Activated CD4-positive, alpha-beta T cell treated with anti-CD3 and anti-CD28 coated beads, Interleukin-10, Interleukin-2, amounts not matched to agents 100 ng/mL and 50 ng/mL, durations not matched to agents 16 hours and 8 hours (primary cell): ENCODE measurements at places on chromosomes 1 and 21.

DNA sequence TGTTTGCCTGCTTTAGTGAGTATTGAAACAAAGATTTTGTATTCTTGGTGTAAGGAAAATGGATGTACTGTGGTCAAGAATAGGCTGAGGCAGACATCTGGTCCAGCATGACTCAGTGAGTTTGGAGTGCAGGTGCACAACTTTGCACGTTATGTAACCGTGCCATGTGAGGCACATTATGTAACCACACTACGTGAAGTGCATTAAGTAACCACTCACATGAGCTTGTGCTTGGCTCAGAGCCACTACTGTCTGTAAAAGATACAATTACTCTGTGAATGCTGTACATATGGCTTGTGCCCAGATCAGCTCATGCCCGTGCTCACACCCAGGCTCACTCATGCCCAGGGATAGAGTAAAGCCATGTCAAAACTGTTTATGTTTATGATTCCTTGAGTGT lies 216.8 kb downstream of the CTH start:
- DNase-seq: no peak

- no peak for DNase-seq
These were observed 894.0 kb downstream of the KCNT2 start for GRCh38 chr1:195714248-195714647.

- DNase-seq: no peak
These were observed 10.1 kb downstream of the AHCYL1 start for GRCh38 chr1:109994654-109995053.

DNA sequence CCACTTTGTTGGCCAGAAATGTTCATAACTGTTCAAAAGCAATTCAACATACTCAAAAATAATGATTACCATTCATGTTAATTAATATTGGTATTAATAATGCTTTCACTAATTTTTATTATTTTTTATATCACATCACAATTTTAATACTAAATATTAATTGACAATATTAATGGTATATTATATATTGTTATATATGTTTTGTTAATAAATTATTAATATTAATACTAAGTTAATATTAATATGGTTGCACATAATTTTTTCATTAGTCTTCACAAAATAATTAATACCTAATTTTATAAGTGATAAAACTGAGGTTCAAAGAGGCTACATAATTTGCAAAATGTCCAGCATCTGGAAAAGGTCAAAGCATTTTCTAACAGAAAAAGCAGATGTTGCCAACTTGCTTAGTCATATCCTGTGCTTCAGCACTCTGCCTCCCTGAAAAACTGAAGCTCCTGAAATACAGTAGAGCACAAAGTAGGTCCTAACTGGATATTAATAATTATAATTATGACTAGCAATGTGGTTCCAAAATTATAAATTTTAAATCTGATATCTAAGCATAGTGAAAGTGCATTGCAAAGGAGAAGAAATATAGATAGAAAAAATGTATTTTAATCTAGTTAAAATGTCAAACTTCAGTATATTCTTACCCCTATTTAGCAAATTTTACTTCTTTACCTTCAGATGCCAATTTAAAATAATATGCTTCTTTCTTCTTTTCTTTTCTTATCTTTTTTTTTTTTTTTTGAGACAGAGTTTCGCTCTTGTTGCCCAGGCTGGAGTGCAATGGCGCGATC lies 123.2 kb upstream of the TNFSF4 start:
- DNase-seq: no peak

DNA sequence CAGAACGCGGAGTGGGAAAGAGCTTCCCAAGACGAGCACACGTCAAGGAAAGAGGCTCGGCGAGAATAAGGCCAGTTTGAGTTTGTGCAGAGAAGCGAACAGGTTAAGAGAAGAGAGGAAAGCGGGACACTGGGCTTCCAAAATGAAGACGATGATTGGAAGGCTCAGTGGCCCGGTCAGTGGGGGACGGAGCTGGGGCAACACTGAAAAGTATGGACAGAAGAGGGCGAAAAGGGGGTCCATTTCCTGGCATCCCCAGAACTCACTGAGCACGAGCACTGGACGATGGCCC lies 258 bp downstream of the CCT3 start:
- no peak for DNase-seq

- DNase-seq: no peak
These were observed 43.0 kb downstream of the KDM1A start for GRCh38 chr1:23062271-23062670.

DNA sequence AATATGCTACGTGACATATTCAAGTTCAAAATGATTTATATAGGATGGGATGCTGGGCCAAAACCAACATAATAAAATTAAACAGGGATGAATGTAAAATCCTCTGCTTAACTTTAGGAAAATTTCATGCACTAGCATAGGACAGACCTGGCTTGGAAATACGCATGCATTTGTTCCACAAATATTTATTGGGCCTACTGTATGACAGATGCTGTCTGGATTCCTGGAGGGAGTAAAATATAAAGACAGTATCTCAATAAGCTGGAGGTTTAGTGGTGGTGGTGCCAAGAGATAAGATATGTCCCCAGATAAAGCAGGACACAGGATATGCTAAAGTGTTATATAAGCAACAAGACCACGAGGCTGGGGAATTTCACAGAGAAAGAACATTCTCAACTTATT lies 15.1 kb downstream of the RCSD1 start:
- DNase-seq: no peak

DNA sequence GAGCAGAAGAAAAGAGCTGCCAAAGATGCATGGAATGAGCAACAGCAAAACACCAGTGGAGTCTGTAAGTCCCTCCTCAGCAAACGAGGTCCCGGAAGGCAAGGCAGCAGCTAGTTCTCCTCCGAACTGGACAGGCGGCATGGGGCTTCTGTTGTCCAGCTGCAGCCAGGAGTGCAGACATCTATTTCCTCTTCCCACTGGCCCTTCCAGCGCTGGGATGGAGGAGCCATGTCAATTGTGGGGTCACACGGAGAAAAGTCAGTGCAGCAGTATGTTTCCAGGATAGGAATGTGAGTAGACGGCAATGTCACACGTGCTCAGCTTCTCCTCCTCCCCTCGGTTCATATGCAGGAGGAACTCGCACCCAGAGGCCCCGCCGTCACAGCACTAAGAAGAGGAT lies 46.5 kb downstream of the STX6 start:
- DNase-seq: no peak

- no peak for DNase-seq
These were observed 1.9 kb downstream of the ZBTB48 start for GRCh38 chr1:6581561-6582305.

DNA sequence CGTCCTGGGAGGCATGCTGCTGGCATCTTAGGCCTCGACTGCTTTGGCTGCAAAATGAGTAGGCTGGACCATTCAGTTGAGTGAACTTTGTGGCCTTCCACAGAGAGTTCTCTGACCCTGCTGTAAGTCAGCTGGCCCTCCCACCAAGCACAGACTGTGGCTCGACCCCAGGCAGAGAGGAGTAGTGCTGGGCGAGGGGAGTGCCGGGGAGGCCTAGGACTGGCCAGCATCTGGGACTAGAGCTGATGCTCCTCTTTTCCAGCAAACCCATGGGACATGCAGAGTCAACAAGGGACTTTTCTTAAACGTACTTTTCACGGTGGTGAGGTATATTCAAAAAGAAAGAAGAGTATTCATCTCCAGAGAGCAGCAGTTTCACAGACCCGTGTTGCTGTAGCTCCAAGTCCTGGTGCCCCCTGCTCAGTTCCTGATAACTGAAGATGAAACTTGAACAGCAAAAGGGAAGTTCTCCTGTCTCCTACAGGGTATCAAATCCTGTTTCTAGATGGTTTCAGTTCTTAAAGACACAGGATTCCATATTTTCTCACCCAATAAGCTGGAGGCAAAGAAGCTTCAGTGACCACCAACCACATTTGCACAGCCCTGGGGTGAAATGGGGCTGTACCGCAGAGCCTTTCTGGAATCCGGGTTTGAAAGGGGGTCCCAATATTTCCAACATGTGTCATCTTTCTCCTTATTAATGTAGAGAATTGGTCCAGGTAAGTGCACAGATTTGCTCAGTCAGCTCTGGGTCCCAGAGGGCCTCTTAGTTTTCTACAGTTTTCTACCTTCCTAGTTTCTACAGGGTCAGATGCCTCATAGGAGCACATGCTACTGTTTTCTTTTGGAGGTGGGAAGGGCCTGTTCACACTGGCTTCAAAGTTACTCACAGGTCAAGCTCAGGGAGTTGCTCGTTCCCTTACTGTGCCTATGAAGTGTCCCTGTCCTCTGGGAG lies 20.9 kb downstream of the BATF3 start:
- DNase-seq: peak; percentile 92

- no peak for DNase-seq
These were observed 408.3 kb upstream of the NR5A2 start for GRCh38 chr1:199619223-199619622.

DNA sequence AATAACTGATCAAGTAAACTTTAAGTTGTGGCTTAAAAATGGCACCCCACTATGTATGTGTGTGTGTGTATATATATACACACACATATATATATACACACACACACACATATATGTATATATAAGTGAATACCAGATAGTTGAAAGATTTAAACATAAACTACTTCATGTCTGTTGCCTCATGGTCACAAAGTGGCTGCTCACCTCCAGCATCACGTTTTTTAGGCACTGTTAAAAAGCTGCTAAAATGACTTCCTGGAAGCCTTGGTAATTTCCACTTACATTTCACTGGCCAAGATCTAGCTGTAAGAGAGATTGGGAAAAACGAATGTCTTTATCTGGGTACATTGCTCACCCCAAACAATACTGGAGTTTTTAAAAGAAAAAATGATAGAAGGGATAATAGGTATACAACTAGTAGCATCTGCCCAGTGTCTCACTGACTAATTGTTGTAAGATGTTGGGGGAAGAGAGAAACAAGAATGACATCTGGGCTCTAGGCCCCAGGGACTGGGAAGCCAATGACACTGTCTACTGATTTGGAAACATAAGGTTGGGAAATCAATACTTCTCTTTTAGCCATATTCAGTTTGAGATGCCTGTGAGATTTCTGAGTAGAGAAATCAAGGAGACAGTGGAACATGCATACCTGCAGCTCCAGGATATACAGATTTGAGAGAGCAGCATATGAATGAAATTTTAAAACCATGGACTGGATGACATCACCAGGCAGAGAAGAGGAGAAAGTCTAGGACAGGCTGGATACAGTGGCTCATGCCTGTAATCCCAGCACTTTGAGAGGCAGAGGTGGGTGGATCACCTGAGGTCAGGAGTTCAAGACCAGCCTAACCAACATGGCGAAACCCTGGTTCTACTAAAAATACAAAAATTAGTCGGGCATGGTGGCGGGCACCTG lies 42.8 kb downstream of the CLDN14 start:
- no peak for DNase-seq

GRCh38 chr1:230836793-230837192 lies 31.5 kb downstream of the C1orf198 start:
- DNase-seq: no peak

DNA sequence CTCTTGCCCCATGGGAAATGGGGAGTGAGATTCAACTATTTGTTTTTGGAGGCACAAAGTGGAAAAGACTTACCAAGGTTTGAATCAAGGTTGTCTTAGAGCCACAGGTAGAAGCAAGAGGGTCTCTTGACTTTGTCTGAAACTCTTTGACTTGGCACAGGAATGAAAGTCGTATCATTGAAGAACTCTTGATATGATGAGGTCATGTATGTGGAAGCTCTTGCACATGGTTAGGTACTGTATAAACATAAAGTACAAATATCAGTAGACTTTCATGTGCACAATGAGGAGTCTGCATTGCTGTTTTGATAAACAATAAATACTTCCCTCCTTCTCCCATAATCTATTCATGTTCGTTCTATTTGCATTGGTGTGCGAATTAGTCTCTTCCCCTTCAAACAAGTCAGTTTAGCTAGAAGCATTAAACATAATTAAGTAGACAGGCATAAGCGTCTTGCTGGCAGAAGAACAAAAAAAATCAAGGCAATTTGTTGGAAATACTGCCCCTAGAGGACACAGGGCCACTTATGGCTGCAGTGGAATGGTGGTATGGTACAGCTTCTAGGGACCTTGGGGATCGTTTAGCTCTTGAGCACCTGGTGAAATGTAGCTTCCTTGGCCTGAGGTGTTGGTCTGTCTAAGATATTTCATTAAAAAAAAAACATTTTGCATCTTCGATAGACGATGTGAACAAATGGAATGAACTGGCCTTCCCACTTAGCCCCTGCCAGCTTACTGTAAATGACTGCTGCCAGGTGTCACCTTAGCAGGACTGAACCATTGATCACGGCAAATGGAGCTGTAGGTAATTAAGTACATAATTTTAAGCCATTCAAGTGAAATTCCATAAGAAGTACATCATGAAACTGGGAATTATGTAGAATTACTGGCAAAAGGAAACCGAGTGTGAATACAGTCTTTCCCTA lies 218.0 kb upstream of the GALNT2 start:
- peak; percentile 14 for DNase-seq

GRCh38 chr21:31665397-31665796 lies 5.9 kb downstream of the SOD1 start:
- peak; percentile 68 for DNase-seq

DNA sequence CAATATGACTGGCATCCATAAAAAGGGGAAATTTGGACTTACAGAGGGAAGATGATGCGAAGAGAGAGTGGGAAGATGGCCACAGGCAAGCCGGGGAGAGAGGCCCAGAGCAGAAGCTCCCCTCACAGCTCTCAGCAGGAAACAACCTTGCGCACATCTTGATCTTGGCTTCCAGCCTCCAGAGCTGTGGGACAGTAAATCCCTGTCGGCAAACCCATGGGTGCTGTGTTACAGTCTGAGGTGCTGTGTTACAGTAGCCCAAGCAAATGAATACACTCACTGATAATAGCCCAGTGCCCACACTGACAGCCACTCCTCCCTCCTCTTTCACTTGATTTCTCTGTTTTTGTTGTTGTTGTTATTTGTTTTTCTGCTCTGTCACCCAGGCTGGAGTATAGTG lies 22.4 kb downstream of the CDCA8 start:
- DNase-seq: no peak

DNA sequence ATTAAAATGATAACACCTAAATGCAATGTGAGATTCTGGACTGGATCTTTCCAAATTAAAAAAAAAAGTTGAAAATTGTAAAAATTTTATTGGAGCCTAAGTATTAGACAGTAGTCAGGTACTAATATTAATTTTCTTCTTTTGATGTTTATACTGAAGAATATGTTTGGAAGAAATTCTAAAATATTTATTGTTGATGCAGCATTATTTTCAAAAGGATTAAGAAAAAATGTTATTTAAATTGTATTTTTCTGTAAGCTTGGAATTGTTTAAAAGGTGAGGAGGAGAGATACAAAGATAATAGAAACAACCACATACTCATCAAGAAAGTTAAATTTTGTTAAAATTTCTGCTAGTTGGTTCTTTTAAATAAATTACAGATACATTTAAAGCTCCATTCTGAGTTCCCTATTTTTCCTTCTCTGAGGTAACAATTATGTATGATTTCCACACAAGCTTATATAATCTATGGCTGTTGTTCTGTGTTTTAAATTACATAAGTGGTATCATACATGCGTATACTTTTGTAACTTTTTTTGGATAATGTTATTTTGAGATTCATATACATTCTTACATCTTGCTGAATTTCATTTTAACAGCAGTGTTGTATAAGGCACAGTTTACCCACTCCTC lies 180.3 kb upstream of the RGS18 start:
- DNase-seq: no peak

- DNase-seq: no peak
These were observed 41.5 kb downstream of the NKAIN1 start for GRCh38 chr1:31198150-31198549.
